ENCODE measurements at places on chromosomes 5 and 9. TPM values are rescaled to one million over a fixed set of nuclear protein-coding genes. Genes with fewer than 3 reads are reported as not detected.

EDIL3 gene
- 75.7 TPM for total RNA-seq

NPR2 gene
- total RNA-seq, result 2.1 TPM

CLTB gene
- total RNA-seq, result 193 TPM

QRFP gene
- not detected for total RNA-seq

FAM219A gene
- 11.1 TPM for total RNA-seq

FOXD4 gene
- 0.65 TPM for total RNA-seq

GOLGA2 gene
- 118 TPM for total RNA-seq

TMEM215 gene
- not detected for total RNA-seq

KCNV2 gene
- not detected for total RNA-seq

ITGA1 gene
- total RNA-seq, result 3.7 TPM

GRCh38 chr5:67493676-67494075 is 297.1 kb upstream of the CD180 start:
- peak; percentile 8 for DNase-seq

- DNase-seq, result no peak
Observed at GRCh38 chr9:120555839-120556238, 24.1 kb downstream of the CDK5RAP2 start.

DNA sequence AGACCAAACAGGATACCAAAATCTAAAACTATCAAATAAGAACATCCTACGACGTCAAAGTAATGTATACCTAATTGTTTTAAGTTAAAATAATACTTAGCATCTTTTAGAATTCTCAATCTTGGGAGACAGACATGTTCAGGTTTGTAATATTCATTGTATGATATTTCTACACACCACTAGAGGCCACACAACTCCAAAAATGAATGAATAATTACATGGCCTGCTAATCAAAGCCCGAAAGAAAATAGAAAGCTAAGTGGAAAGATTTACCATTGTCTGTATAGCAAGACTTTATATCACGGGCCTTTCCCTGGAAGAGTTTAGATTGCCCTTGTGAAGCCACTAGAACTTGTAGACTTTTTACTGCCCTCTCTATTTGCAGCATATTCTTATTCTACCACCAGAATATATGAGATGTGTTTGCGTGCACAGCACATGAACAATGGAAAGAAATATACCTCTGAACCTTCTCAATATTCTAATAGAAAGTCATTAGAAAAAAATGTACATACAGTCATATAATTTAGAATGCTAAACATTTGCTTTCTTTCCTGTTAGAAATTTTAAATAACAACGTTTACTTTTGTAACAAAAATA is 380.1 kb upstream of the NUDT12 start:
- peak; percentile 74 for DNase-seq

GRCh38 chr5:160685695-160686094 is 166.3 kb downstream of the ATP10B start:
- no peak for DNase-seq

GRCh38 chr5:34957857-34958690 is 28.7 kb downstream of the DNAJC21 start:
- DNase-seq, result peak; percentile 35

DNA sequence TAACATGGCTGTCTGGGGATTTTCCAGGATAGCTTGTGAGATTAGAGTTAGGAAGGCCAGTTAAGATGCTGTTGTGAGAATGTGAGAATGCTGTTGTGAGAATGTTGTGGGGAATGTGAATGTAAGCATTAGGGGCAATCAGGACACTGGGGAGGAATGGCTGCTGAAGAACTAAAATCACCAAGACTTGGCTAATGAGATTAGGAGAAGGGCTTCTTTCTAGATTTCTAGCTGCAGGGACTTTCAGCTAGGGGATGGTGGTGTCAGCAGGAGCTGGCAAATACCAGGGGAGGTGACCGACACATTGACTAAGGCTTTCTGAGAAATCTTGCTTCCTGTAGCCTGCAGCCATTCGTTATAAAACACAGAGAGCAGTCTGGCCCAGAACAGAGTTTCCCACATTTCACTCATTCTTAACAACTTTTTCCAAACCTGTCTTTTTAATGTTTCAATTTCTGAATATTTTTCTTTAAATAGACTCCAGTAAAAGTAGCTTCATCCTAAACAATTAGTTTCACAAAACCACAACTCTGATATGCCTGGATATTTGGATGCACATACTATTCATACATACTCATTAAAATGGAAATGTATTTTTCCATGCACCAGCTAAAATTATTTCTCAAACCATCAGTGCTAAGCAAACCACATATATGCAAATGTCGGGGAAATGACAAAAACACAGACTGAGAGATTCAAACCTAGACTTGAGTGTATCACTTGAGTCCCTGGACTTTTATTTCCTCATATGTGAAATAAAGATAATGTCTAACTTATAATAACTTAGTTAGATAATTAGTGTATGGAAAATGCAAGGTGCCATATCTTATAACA is 89.3 kb upstream of the TNC start:
- peak; percentile 47 for DNase-seq

DNA sequence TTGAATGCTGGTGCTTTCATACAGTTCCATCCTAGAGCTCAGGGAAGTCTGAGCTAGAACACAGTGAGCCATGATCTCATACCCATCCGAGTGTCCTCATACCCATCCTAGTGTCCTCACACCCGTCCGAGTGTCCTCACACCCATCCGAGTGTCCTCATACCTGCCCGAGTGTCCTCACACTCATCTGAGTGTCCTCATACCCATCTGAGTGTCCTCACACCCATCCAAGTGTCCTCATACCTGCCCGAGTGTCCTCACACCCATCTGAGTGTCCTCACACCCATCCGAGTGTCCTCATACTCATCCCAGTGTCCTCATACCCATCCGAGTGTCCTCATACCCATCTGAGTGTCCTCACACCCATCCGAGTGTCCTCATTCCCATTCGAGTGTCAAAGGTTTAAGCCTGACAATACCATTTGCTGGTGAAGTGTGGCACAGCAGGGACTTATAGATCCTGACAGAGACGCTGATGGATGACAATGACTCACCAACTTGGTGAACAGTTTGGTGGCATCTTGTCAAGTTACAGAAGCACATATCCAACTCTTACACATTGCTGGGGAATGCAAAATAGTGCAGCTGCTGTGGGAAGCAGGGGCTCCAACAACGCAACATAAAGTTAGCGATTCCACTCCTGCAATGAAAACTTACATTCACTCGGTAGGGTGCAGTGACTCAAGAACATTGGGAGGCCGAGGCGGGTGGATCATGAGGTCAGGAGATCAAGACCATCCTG is 77.0 kb upstream of the COL5A1 start:
- peak; percentile 99 for DNase-seq

- no peak for DNase-seq
Observed at GRCh38 chr5:126972062-126972895, 58.1 kb downstream of the MARCHF3 start.

GRCh38 chr9:136531904-136532798 is 13.7 kb downstream of the NOTCH1 start:
- DNase-seq, result no peak

GRCh38 chr5:14580398-14581034 is 1.1 kb upstream of the OTULINL start:
- no peak for DNase-seq

DNA sequence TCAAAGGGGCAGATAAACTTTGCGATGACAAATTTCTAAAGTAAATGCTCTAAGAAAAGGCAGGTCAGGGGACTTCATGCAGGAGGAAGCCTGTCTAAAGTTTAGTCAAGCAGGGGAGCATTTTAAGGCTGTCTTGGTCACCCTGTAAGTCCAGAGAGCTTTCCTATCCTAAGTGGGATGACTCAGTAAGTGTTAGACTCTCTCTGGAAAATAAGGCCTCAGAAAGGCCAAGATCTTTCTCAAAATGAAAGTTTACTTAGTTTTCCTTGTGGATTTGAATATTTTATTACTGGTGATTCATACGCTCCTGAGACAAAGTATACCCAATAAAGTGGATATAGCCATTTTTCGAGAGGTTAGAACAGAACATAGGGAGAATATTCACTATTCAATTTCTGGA is 806.9 kb upstream of the CDH9 start:
- DNase-seq, result no peak

- no peak for DNase-seq
Observed at GRCh38 chr5:148860599-148860998, 34.2 kb downstream of the ADRB2 start.

DNA sequence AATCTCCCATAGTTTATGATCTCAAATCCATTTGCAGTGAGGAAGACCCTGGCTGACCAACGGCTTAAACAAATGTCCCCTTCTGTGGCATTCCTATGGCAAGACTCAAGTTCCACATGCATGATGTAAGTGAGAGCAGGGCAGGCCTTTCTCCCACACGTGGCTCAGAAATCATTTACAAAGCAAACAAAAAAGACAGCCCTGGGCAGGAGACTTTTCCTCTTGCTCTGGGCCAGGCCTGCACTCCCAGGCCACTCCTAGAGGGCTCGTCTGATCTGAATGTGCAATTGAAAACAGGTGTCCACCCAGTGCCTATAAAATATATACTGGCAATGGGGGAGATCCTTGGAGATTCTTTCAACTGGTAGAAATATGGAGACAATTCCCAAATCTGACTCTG is 123.1 kb downstream of the DMRT2 start:
- peak; percentile 1 for DNase-seq

GRCh38 chr9:36748322-36748899 is 175.7 kb downstream of the MELK start:
- DNase-seq, result peak; percentile 11

DNA sequence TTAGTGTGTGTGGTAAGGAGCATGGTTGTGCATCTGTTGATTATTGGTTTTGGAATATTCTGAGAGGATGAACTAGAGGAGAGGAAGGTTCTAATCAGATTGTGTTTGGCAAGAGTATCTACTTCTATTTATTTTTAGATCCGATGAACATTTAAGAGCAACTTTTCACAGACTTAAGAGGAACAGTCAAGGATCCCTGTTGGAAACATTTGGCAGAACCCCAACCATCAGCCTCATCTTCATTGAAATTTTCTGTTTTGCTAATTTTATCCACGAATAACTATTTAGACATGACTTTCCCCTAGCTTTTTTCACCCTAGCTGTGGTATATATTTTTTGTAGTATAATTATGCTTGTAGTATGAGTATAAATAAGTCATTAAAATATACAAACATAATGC is 868.5 kb downstream of the MAT2B start:
- DNase-seq, result no peak

DNA sequence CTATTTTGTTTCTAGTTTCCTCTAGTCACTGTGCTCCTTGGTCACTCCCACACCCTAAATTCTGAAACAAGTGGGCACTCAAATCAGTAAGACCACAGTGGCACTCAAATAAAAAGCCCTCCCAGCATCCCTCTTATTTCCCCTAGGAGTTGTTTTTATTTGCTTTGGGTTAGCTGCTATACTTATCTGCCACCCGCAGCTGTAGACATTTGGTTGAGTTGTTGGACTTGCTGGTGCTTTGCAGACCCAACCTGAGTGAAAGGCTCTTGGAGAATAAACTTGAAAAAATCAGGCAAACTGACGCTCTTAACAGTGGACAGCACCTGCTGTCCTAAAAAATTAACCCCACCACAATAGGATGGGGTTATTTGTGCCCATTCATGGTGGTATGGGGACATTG is 203.0 kb downstream of the SPATA31A6 start:
- DNase-seq, result no peak

DNA sequence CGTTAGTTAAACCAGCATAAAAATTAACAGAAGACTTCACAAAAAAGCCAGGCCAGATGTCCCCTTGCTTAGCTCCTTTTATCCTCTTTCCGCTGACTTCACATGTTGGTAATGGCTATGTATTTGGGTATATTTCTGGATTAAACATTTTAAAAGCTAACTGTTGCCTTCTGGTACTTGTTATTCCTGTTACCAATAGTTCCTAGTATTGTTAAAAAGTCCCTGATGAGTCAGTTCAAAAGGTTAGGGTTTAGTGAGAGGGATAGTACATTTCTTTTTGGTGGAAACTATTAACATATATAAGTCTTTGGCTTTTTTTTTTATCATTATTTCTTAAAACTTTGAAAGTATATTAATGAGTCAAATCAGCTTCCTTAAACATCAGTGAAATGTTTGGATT is 103.2 kb upstream of the ELL2 start:
- no peak for DNase-seq

- peak; percentile 66 for DNase-seq
Observed at GRCh38 chr9:133889584-133890301, 102.4 kb downstream of the VAV2 start.

DNA sequence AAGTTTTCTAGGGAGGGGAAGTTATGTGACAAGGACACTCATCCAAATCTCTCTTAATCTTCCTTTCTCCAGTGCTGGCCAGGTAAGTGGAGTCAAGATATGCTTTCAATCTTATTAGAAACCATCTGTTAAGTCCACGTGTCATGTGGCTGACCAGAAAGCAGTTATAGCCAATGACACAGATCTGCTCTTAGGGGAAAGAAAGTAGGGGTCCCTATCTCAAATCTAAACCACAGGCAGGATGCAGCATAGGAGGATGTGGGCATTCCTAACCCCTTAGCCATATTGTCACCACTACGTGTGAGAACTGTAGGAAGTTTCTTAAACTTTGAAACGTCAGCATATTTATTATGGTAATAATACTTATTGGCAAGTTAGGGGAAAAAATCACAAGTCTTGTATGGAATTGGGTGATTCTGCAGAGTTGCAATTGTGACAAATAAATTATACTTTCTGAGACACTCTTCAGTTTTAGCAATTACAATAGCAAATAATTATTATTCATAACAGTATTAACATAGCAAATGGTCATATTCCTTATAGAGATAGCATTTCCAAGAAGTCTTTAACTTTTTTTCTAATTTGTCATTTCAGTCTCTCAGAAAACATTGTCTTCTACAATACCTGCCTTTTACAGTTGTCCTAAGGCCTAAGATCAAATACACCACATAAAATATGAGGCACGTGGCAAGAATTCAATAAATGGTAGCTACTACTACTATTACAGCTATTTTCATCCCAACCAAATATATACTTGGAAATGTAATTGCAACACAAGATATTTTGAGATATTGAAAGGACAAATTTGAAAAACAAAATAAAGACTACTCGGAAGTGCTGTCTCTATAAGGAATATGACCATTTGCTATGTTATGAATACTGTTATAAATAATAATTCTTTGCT is 236.9 kb downstream of the PDE4D start:
- DNase-seq, result peak; percentile 23

DNA sequence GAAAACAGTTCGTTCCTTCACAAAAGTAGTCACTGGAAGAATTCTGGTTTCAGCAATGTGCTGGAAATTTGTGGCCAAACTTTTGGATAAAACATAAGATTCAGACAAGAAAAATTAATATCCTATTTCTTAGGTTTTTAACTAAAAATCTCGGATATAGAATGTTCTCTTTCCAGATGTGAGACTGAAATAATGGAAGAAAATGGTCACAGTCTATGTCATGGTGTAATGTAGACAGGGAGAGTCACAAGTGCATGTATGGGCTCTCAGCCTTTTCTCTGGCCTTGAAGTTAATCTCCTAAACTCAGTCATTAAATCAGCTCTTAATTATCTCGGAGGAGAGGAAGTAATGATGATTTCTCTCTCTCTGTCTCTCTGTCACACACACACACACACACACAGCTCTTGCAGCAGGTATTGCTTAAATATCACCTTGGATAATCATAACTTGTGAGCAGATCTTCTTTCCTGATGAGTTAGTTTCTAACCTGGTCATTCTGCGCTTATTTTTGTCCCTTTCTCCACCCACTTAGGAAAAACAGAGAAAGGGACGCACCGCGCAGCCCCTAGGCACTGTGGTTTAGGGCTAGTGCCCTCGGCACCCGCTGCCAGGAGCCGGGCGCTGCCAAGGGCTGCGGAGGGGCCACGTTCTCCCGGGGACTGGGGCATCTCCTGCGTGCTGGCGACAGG is 672 bp upstream of the ITGA2 start:
- no peak for DNase-seq

GRCh38 chr5:10457682-10458574 is 16.2 kb downstream of the ROPN1L start:
- DNase-seq, result no peak

- DNase-seq, result no peak
Observed at GRCh38 chr9:114120192-114121014, 21.3 kb upstream of the KIF12 start.

- DNase-seq, result no peak
Observed at GRCh38 chr5:143102411-143102810, 301.1 kb downstream of the NR3C1 start.

All from A172 (cell line).